H1 (cell line): ENCODE measurements at places on chromosomes 7 and 10.
A peak's percentile ranks its signal among the peaks of the same experiment; 100 is the strongest.

GRCh38 chr7:151265351-151265931 lies 16.9 kb upstream of the SMARCD3 start:
- no peak overlapping the region for H3K27ac ChIP-seq
- no peaks in the 10 kb centered on the region for H3K27me3 ChIP-seq

GRCh38 chr7:128877756-128878120 lies 15.1 kb downstream of the ATP6V1F start:
- H3K4me1 ChIP-seq: peaks cover 7% of the 10 kb centered on the region; the same call in 1 of the 2 replicates
- no peak overlapping the region for H3K27ac ChIP-seq
- H3K4me3 ChIP-seq: no peak overlapping the region
- DNase-seq: no peak
- no peaks in the 10 kb centered on the region for H3K27me3 ChIP-seq

GRCh38 chr7:143384148-143384547 lies 3.0 kb downstream of the ZYX start:
- no peak overlapping the region for H3K4me3 ChIP-seq
- peaks cover 5% of the 10 kb centered on the region for H3K4me1 ChIP-seq
- DNase-seq: no peak
- H3K27ac ChIP-seq: peak overlapping the region; percentile 28; the same call in 1 of the 2 replicates

- H3K36me3 ChIP-seq: no peaks in the 10 kb centered on the region
- no peak for DNase-seq
- no peak overlapping the region for H3K4me3 ChIP-seq
- H3K4me1 ChIP-seq: no peaks in the 10 kb centered on the region; the same call in 1 of the 2 replicates
- H3K27ac ChIP-seq: no peak overlapping the region
Measured at GRCh38 chr7:128781851-128782250, 6.3 kb upstream of the OPN1SW start.
